ENCODE measurements at places on chromosomes 5 and 9. TPM values are rescaled to one million over a fixed set of nuclear protein-coding genes. Genes with fewer than 3 reads are reported as not detected.

The RMRP gene
- total RNA-seq: 14,026 TPM

The IL13 gene
- total RNA-seq: not detected

The CXCL14 gene
- total RNA-seq: not detected

The SPINK7 gene
- total RNA-seq: not detected

The C9 gene
- total RNA-seq: not detected

The PLEKHG4B gene
- 21.7 TPM for total RNA-seq

The ARHGEF39 gene
- 27.2 TPM for total RNA-seq

The RANBP17 gene
- total RNA-seq: 24.2 TPM

- no peak for DNase-seq
Measured at GRCh38 chr9:135700525-135700924, 1.2 kb upstream of the SOHLH1 start.

GRCh38 chr5:151904909-151905308 is 19.7 kb downstream of the GLRA1 start:
- DNase-seq: no peak

DNA sequence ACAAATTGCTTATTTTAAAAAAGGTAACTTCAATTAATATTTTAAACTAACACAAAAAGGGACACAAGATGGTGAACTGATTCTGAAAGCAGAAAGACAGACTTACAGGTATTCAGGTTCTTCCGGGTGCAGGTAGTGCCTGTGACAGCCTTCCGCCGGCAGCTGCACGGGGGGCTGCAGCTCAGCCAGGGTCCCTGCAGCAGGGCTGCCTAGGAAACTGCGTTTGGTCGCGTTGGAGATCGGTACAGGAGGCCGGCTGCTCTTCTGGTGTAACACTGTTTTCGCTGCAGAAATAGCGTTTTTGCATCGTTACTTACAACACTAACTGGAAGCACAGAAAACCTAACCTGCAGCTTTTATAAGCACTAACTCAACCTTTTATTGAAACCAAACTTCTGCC is 80.0 kb downstream of the CAMSAP1 start:
- DNase-seq: no peak

GRCh38 chr9:134474055-134474370 is 147.8 kb downstream of the RXRA start:
- no peak for DNase-seq

DNA sequence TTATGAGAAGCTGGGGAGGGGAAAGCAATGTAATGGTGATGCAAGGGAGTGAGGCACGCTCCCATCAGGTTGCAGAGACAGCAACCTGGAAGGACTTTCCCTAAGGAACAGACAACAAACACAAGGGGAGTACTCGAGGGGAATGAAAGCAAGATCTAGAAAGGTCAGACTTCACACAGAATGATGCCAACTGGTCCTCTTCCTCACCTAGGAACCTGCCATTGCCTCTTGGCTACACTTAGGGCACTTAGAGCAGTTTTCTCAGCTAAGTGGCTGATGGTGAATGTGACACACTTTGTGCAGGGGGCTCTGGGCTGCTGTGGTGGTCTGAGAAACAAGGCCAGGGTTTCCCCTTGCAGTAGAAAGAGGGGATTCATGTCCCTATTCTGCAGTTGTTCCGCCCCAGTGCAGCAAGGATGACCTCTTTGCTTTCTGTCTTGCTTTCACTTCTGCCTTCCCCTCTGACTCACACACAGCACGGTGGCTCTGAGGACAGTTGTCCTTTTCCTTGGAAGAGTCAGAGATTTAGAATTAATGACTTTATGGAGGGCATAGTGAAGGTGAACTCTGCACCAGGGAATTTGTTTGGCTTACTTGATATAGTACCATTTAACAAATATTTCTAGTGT is 394.0 kb upstream of the KLF4 start:
- no peak for DNase-seq

DNA sequence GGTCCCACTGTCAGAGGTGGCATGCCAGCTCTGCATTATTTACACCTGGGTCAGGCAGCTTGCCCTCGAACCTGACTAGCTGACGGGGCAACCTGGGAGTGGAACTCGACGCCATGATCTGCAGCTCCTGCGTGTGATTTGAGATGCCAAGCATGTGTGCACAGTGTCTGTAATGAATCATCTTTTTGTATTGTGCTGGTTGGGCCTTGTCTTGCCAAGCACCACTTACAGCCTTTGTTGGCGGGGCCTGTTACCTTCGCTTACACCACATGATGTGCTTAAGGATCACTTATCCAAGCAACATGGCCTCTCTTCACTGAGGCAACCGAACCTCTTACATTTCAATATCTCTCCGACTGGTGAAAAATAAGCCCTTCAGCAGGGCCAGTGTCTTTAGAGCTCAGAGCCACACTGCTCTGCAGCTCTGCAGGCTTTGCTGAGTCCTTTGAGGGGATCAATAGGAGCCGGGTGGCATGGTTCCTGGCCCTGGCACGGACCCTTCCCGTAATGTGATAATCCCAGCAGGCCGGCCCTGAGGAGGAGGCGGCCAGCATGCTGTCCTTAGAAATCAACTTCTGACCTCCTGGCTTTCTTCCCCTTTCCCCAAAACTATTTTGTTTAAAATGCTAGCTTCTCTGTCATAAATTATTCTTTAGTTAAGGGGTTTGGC is 297.7 kb upstream of the CD180 start:
- DNase-seq: no peak

DNA sequence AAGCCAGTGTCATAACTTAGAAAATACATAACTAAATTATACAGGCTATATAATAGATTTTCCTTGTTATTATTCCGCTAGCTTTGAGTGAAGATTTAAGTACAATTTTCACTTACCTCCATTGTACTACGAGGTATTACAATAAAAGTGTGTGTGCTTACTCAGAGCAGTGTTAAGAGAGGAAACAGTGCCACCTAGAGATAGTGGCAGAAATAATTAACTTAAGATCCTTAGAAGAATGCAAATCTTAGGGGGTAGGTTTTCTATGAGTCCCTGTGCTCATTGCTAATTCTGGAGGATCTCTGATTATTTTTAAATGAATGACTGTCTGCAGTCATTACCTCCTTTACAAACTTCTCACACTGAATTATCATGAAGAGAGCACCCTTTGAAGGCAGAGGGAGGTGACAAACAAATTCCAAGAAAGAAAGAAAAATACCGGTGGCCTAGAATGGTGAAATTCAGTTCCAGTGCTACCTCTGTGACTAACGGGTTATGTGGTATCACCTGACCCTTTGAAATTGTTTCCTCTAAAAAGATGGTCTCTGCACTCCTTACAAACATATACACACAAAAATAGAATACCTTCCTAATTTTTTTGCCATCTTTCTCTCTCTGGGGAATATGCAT is 379.8 kb downstream of the TRIM36 start:
- DNase-seq: no peak

GRCh38 chr9:121242219-121242958 is 25.6 kb upstream of the GSN start:
- DNase-seq: no peak

DNA sequence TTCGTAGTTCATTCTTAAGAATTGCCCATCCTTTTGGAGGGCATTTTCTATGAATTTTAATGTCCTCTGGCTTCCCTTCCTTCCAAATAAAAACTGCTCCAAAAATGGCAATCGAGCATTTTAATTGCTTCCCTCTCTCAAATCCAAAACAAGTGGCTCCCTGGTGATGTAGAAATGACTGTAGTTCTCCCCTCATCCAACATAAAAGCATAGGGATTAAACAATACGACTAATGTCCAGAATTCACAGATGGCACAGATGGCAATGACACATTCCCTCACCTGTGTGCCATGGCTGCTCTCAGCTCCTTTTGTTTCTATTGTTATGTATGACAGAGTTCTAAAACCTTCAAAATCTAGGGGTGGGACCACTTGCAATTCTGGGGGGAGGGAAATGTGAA is 417.3 kb downstream of the RAB3C start:
- no peak for DNase-seq

DNA sequence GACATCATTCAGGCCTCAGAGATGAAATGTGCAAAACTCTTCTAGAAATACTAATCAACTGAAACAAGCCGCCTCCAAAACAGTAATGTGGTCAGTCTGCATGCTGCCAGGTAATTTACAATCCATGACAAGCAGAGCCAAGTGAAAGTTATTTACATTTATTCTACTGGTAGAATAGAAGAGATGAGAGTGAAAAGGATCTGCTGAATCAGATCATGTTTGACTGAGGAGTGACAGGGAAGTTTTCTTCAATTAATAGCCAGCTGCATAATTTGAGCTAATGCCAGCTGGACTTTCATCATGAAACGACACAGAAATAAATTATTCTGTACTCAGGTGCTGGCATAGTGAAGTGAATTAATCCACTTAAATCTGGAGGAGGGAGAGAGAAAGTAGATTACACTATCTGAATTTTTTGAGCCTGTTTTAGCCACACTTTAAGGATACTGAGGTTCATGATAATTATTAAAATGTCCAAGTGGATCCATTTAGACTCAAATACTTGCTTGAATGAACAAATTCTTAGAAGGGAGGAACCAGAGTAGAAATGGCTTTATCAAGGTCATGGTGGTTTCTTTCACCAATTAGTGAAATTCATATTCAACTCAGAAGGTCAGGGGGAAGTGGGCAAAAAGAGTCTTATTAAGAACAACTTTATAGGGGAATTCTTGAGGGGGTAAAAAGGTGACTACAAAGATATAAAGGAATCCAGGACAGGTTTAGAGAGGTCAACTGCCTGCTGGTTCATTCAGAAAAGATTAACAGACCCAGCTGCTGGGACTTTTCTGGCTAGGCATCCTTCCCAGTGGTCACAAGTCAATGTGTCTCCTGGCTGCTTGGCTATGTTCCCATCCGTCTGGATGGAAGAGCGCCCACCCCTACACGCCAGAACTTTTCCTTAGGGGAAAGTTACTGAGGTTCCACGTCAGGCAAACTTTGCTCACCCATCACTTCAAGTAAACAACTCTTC is 350.4 kb downstream of the PDE4D start:
- DNase-seq: no peak

DNA sequence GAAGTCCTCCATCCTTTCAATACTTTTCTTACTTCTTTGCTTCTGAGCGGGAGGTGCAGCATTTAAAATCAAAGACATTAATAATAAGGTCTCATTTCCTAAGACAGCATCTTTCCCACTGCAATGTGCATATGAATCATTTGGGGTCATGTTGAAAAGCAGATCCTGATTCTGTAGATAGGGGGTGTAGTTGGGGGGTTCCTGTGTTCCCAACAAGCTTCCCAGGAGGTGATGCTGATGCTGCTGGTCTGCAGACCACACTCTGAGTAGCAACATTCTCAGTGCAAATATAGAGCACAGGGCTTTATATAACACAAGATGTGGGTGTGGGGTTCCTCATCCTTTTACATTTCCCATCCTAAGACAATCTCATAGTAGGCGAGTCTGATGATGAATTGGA is 126.5 kb upstream of the PALM2AKAP2 start:
- no peak for DNase-seq

GRCh38 chr5:139091439-139092156 is 106.6 kb downstream of the SIL1 start:
- DNase-seq: no peak

DNA sequence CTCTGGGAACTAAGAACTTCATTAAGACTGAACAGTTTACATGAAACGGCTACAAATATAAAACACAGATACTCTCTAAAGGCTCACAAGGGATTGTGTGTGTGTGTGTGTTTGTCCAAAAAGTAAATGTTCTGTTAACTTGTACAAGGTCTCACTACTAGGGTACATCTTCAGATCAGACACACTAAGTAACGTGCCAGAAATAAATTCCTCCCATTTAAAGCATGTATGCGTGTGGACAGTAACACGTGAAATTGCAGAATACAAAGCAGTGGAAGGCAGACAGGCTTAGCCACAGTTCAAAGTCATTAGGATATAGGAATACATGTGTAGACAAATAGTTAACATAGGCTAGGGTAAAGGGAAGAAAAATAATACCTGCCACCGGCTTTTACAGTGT is 1.8 kb downstream of the BNC2 start:
- DNase-seq: no peak

DNA sequence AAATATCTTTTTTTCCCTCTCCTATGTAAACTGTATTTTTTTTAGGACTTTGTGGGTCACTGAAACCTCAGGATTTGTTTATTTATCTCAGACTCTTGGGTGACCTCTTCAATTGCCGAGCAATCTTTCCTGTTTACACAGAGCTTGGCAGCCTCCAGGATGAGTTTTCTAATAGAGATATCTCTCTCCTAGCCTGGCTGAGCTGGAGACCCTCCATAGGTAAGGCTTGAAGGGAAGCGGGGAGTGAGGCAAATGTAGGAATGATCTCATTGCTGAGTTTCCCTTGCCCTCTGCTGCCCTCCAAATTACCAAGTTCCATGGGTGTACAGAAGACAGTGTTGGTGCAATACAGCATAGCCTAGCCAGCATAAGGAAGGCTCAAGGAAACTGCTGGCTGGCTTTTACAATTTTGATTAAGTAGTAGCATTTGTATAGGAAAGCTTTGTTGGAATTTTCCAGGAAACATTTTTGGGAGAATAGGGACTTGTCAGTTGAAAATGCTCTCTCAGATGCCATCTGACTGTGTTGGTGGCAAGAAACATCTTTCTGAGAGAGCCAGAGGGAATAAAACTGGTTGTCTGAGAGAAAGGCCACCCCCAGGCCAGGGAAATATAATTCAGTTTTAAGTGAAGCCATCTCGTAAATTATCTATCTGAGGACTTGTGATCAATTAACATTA is 116.0 kb downstream of the NMUR2 start:
- DNase-seq: no peak

- no peak for DNase-seq
Measured at GRCh38 chr5:73693573-73694061, 67.6 kb downstream of the ARHGEF28 start.

DNA sequence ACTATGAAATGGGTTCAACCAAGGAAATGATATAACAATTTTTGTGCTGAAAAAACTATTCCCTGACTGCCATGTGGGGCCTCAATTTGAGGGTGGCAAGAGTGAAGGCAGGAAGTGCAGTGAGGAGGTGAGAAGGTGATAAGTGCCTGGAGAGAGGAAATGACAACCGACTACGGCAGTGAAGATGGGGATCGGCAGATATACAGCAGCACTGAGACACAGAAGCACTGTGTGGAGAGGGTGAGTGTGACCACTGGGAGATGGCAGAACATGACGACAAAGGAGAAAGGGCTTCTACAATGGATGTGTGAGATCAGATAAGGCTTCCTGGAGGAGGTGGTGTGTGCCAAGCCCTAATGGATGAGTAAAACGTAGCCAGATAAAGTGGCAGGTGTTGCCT is 271.8 kb downstream of the TRIM32 start:
- DNase-seq: no peak

DNA sequence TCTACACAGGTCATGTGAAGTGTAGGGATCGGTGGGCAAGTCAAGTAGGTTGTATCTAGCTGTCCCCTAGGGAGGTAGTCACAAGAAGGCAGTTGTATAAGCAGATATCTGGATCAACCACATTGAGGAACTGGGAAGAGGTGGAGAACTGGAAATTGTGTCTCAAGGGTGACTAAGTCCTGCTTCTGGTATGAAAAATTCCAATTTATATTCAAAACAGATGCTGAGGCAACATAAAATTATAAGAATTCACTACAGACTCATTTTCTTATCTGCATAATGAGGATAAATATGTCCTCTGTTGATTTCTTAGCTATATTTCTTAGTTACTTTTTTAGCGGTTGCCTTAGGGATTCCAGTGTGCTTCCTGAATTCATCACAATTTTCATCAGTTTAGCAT is 46.8 kb downstream of the GALNT12 start:
- no peak for DNase-seq

- no peak for DNase-seq
Measured at GRCh38 chr5:144135113-144135762, 35.2 kb downstream of the YIPF5 start.

- DNase-seq: no peak
Measured at GRCh38 chr5:177195307-177195952, 61.9 kb downstream of the NSD1 start.
